ENCODE measurements at places on chromosomes 5 and 9.
A peak's percentile ranks its signal among the peaks of the same experiment; 100 is the strongest.

GRCh38 chr9:134057751-134058701 lies 9.8 kb downstream of the BRD3 start:
- DNase-seq, result no peak

- DNase-seq, result peak; percentile 30
These were observed 190.6 kb downstream of the FBXL7 start for GRCh38 chr5:15690611-15691010.

- DNase-seq, result peak; percentile 18
These were observed 46.3 kb downstream of the AP3S1 start for GRCh38 chr5:115888027-115888426.

GRCh38 chr9:123689701-123690428 lies 240.1 kb downstream of the DENND1A start:
- no peak for DNase-seq

- no peak for DNase-seq
These were observed 34.2 kb downstream of the MARCHF6 start for GRCh38 chr5:10387690-10388089.

DNA sequence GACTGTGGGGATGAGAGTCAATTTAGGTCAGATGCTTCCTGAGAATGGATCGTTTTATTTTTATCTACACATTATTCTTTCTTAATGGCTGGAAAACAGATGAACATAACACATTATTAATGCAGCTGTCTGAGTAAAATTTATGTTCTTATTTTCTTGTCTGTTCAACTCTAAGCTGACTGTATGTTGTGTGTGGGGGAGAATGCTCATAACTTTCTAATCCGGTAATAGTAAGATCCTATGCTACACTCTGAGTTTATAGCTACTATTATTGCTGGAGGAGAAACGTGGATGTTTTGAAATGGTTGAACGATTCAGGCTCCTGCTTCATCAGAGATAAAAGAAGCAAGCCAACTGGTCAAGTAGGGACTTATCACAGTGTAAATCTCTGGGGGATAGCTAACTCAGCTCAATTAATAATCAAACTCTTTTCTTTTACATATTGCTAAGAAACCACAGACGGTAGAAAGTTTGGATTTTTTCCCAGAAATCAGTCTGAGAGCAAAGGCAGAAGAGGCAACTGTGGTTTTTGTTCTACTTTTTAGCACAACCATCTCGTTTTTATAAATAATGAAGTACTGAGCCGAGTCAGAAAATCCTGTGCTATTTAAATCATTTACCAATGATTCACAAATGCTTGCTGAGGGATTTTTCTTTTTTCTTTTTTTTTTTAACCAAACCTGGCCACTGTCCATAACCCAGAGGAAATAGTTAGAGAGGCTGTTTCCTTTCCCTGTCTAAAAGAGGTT lies 265.0 kb upstream of the FAM174A start:
- no peak for DNase-seq

DNA sequence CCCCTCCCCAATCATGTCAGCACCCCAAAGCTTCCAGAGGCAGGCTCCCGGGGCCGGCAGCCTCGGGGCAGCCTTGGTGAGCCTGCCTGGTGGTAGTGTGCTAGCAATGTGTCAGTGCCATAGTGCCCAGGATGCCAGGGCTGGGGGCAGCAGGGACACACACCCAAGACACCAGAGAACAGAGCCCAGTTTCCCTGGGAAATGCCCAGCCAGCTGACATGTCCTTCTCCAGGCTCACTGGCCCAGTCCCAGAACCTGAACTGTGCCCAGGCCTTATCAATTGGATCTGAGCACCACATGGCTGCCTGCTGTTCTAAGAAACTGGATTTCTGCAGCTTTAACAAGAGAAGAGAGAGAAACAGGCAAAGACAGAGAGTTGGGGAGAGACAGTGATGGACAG lies 74.9 kb upstream of the LRRTM2 start:
- no peak for DNase-seq

DNA sequence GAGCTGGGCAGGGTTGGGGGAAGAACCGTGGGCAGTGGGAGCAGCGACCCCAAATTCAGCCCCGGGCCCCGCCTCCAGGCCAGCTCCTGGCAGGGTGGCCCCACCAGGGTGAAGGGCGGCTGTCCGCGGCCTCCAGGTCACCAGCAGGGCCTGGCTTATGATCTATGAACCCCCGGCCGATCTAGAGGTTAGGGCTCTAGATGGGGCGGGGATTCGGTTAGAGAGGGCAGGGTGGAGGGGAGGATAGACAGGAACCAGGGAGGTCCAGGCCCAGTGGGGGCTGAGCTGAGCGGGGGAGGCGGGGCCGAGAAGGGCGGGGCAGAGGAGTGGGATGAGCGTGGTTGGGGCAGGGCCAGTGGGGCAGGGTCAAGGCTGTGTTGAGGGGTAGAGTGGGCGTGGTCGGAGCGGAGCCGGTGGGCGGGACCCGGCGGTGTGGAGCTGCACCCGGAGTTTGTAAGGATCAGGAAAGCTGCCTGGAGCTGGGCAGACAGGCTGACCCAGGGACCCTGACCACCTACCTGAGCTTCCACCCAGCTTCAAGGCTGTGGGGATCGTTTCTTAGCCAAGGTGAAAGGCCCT lies 29.3 kb upstream of the OBP2B start:
- peak; percentile 49 for DNase-seq

DNA sequence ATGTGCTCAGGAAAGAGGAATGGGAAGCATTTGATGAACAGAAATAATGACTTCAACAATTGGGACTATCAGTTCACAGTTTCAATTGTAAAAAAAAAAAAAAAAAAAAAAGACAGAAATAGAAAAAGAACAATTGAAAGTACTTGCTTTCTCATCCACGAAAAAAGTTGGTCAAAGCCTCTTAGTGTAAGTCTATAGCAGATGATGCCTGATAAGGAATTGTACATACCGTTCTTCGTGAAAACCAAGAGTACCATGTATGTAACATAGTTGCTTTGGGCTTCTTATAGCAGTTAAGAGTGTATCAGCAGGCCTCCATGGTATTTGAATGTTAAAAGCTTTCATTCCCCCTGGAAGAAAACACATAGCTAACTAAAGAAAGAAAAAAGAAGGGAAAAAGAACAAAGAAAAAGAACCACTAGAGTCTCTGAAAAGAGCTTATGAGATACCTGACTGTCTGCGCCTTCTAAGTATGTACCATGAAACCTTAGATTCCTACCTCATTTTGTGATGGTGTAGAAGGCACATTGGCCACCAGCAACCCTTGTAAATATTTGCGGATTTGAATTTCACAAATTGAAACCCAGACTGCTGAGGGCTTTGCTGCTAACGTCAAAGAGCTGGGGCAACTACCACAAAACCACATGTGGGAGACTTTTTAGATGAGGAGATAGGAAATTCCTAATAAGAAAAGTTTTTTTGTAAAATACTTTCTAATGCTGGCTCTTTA lies 75.2 kb downstream of the TMC1 start:
- no peak for DNase-seq

DNA sequence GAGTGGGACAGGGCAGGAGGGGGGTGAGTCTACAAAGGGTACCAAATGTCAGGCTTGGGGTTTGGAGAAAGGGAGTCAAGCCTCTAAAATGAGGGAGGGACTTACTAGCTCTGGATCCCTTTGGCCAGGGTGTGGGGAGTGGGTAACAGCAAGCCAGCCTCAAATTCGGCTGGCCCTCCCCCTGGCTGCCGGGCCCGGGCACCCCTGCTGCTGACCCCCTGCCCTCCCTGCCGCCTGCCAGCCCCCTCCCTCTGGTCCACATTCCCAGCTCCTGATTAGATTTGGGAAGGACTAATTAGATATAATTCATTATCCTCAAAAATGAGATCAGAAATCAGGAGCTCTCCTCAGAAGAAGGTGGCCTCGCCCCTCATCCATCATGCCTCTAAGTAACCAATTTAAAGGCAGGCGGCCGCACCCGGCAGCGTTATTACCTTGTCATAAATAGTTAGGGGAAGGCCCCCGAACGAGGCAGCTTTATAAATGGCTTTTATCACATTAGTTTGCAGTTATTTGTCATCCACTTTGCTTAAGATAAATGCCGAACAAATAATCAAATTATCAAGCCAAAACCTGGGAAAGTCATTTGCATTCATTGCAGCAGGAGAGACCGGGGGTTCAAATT lies 44.6 kb downstream of the LMX1B start:
- DNase-seq, result no peak

GRCh38 chr5:148011398-148012137 lies 52.2 kb upstream of the SPINK5 start:
- DNase-seq, result no peak

DNA sequence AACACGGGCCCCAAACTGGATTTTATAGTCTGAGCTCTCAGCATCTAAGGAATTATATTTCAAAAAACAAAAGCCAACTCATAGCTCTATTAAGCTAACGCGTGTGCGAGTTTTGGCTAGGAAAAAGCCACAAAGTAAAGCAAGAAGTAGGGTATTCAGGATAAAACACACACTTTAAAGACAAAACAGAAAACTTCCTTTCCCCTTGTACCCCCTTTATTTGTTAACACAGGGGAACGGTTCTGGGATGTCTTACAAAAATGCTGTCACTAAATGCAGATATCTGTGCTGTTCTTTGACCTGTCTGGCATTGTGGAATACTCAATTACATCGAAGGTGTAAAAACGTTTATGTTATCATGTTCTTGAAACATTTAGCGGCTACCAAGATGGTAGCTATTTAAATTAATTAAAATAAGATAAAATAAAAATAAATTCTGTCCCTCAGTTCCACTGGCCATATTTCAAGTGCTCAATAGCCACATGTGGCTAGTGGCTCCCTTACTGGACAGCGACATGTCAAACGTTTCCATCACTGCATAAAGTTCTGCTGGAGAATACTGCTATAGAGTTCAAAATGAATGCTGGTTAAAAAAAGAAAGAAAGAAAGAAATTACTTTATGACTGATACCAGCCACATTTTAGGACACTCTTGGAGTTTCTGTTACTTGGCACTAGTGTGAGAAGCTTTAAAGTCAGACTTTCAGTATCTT lies 7.2 kb upstream of the MEF2C start:
- DNase-seq, result no peak

DNA sequence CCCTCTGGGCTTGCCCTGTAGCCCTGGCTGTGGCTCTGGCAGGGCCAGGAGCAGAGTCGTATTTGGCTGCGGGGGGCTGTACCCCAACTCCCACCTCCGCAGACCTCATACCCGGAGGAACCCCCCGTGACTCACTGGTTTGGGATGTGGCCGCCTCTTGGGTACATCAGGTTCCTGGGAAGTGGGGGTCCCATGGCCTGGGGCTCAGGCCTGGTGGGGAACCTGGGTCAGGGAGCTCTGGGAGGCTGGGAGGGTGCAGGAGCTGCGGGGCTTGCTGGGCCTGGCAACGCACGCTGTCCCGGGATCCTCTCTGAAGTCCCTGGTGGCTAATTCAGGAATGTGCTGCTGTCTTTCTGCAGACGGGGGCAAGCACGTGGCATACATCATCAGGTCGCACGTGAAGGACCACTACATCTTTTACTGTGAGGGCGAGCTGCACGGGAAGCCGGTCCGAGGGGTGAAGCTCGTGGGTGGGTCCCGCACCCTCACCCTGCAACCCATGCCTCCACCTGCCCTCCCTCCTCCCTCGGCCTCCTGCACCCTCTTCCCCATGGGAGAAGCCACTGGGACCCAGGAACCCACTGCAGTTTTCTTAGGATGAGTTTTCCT lies 2.4 kb downstream of the LCN1 start:
- DNase-seq, result no peak

DNA sequence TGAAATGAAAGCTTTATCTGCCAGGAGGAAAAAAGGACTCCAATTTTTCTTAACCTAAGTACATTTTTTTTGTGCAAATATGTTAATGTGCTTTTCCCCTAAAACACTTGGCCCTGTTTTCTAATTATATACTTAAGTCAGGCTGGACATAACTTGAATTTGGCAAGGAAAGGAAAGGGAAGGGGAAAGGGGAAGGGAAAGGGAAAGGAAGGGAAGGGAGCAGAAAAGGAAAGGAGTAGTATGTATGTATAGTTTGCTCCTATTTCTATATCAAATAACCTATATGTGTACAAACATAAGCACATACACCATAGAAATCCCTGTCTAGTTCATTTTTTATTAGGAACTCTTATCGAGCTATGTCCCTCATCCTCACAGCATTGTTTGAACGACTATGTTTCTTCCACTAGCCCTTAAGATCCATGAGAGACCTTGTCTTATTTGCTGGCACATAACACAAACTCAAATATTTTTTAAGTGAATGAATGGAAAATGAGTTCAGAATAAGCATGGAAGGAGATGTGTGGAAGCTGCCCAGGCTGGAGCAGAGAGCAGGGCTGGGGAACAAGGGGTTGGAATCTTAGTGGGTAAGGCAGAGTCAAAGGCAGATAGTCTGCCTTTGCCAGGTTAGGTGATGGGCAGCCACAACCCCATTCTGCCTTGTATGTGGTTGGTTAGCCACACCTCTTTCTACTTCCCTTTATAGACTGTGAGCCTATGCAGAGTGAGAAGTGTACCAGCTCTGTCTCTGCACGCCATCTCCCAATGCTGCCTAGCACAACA lies 70.0 kb downstream of the KLHL3 start:
- no peak for DNase-seq

DNA sequence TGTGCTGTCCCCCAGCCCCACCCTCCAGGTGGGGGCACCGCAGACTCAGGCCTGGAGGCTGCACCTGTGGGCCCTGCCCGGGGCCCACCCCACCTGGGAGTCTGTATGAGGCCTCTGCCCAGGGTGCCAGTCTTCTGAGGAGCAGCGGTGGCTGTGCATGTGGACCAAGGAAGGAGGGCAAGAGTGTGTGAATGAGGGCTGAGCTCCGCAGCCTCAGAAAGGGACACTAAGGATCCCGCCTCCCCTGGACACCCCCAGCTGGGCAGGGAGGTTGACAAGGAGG lies 19.1 kb downstream of the FGD3 start:
- no peak for DNase-seq

DNA sequence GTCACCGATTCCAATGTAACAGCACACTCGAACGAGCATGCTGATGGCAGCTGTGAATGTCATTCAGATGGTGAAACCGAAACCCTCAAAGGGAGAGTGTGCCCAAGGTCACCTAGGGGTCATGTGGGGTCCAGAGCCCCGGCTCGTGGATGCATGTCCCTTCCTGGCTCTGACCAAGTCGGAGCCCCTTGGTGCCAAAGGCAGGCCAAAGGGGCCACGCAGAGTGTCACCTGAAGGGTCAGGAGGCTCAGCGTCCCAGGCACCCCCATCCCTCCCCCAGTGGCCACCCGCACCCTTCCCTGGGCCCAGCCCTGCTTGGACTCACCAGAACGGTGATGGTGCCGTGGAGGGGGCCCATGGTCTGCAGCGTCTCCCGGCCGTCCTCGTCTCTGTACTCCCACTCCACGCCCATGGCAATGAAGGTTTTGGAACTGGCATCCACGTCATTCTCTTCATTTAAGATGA lies 69.5 kb downstream of the ZNF354C start:
- DNase-seq, result no peak

DNA sequence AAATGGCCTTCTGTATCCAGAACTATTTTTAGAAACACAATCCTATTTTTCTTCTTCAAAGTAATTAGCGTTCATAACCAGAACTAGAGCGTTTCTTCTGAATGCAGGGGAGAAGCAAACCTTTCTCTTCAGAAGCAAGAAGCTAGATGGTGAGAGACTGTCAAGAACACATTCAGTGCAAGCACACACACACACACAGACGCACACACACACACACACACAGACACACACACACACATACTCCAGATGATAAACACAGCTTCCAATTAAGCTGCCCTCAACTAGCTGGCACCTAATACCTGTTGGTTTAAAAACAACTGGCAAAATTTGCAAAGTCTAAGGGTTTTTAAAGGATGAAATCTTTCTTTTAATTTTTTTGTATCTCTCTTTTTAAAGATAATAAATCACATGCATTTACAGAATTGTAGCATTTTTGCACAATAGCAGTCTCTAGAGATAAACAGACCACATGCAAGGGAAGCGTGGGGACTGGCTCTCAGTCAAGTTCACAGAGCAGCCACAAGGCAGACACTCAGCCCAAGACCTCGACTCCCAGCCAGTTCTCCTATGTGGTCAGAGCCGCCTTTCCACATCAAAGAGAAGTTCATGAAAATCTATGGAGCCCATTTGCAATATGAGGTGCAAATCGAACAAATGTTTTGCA lies 138.5 kb downstream of the TTLL11 start:
- peak; percentile 56 for DNase-seq

All from AG08395 (cell line).